NCI-H2081 (cell line): ENCODE measurements at places on chromosomes 13 and 19.

DNA sequence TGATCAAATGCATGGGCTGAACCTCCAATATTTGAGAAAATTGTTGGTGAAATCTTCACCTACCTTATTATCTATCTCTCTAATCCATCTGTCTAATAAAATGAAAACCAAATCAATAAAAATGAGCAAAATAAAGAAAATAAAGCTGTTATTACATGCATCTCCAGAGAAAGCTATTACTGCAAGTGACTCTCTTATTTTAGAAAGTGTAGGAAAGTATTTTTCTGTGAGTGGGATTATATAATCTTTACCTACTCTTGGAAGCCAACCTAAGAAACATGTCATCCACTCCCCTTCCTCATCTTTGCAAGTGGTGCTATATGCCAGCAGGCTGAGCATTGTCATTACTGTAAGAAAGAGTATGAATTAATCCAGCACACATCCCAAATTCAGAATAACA, 191.5 kb upstream of the RFC3 start:
- DNase-seq = no peak

GRCh38 chr19:23823952-23824389, 65.3 kb upstream of the ZNF681 start:
- DNase-seq = no peak

- no peak for DNase-seq
Observed at GRCh38 chr13:23411220-23411619, 22.3 kb downstream of the SACS start.

DNA sequence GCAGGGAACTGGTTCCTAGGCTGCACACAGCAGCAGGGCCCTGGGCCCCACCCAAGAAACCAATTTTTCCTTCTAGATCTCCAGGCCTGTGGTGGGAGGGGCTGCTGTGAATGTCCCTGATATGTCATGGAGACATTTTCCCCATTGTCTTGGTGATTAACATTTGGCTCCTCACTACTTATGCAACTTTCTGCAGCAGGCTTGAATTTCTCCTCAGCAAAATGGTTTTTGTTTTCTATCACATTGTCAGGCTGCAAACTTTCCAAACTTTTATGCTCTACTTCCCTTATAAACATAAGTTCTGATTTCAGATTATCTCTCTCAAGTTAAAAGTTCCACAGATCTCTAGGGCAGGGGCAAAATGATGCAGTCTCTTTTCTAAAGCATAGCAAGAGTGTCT, 310.2 kb upstream of the PCDH20 start:
- DNase-seq = no peak

- DNase-seq = no peak
Observed at GRCh38 chr13:24116131-24116530, 44.4 kb upstream of the SPATA13 start.

- DNase-seq = no peak
Observed at GRCh38 chr13:29418026-29418425, 177.5 kb downstream of the SLC7A1 start.

DNA sequence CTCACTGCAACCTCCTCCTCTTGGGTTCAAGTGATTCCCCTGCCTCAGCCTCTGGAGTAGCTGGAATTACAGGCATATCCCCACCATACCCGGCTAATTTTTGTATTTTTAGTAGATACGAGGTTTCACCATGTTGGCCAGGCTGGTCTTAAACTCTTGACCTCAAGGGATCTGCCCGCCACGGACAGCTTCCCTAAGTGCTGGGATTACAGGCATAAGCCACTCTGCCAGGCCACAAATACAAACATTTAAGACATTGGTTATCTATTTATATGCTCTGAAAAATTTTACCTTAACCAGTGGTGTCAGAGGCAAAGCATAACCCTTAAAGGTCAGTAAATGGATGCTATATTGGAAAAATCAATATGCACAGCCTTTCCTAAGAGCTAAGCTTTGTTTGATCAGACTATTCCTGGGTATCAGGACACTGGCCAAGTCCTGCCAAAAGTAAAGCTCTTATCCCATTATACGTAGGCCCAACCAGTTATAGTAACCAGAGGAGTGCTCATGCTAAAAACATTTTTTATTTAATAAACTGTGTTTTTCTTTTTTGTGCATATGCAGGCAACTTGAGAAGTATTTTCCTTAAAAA, 56.4 kb upstream of the STARD13 start:
- peak; percentile 22 for DNase-seq

- DNase-seq = no peak
Observed at GRCh38 chr19:40672573-40673299, 17.7 kb downstream of the NUMBL start.

DNA sequence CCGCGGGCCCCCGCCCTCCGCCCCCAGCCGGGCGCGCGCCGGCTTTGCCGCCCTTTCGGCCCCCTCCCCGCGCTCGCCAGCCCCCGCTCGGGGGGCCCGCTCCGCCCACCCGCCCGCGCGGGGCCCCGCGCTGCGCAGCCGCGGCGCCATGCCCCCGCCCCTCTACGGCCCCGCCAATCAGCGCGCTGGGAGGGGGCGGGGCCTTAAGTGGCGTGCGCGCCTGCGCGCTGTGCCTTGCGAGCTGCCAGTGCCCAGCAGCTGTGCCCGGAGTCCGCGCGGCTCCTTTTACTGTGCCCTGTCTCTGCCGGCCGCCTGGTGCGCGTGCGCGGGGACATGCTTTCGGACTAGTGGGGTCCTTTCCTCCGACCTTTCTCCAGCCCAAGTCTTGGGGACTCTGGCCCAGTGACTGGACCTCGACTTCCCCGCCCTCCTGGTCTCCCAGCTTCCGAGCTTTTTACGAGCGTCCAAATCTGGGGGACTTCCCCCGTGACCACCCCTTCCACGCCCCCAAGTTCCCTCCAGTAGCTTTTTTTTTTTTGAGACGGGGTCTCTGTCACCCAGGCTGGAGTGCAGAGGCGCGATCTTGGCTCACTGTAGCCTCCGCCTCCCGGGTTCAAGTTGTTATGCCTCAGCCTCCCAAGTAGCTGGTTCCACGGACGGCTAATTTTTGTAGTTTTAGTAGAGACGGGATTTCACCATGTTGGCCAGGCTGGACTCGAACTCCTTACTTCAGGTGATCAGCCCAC, at the start of gene MBD3:
Gene MBD3 (minus strand): TSS at position 111 of the 746 bp plus-strand sequence. CDS start 234 bp downstream, outside the sequence.
- DNase-seq = peak; percentile 92

GRCh38 chr19:10404888-10405820, 1.8 kb upstream of the CDC37 start:
- DNase-seq = no peak

- no peak for DNase-seq
Observed at GRCh38 chr19:22261596-22261995, 24.6 kb upstream of the ZNF729 start.

- no peak for DNase-seq
Observed at GRCh38 chr13:96690998-96691397, 303.3 kb downstream of the OXGR1 start.

- DNase-seq = no peak
Observed at GRCh38 chr19:41016488-41017071, 25.5 kb downstream of the CYP2B6 start.

DNA sequence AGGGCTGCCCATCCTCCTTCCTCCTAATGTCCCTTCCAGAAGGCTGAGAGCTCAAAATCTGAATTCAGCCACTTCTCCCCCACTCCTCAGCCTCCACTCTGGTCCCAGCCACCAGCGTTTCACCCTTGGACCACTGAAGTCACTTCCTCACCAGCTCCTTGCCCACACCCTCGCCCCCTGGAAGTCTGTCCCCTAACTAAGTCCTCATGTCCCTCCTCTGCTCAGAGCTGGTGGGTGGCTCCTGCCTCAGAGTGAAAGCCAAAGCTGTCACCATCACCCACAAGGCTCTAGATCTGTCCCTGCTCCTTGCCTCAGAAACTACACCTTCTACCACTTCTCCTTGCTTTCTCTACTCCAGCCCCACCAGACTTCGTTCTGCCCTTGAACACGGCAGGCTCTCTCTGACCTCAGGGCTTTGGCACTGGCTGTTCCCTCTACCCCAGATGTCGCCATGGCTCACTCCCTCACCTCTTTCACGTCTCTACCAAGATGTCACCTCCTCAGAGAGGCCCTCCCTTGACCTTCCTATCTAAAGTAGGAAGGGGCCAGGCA, 1.7 kb downstream of the ERCC1 start:
- no peak for DNase-seq

GRCh38 chr19:46980761-46981160, 38.9 kb upstream of the NPAS1 start:
- DNase-seq = no peak

GRCh38 chr19:5967994-5968430, 9.9 kb downstream of the RANBP3 start:
- peak; percentile 61 for DNase-seq

DNA sequence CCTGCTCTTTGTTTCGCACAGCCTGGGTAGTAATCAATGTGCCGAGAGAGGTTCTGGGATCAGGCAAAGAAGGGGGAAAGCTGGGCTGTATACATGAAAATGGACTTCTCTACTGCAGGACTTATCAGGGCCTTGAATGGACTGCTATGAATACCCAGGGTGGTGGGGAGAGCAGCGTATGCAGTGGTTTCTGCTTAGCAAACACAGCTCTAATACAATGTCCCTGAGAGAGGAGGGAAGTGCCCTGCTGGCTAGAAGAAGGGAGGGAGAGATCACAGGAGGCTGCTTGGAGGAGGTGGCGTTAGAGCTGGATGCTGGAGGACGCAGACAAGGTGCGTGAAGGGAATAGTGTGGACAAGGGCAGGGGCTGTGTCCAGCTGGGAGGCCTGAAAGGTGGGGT, 116.1 kb downstream of the PTPRS start:
- DNase-seq = no peak

- DNase-seq = peak; percentile 15
Observed at GRCh38 chr13:94479616-94480015, at the start of gene DCT. Gene DCT, minus strand, starts transcription at chr13:94479682. Its CDS starts 427 bp downstream, at chr13:94479255.

- DNase-seq = no peak
Observed at GRCh38 chr13:41056194-41056593, 5.1 kb upstream of the WBP4 start.

DNA sequence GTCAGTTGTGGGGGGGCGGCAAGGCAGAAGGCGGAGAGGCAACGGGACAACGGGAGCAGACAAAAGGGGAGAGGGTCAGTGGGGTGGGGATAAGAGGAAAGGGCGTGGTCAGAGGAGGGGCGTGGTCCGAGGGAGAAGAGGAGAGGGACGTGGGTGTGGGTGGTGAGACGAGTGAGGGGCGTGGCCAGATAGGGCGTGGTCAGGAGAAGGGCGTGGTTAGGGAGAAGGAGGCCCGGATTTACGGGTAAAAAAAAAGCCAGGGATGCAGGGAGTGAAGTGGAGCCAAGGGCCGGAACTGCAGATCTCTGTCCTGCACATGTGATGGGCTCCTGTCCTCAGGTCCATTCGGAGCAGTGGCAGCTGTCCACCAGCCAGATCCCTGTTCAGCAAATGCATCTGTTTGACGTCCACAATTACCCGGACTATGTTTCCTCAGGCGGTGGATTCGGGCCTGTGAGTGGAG, 21.5 kb downstream of the CPT1C start:
- DNase-seq = no peak

- no peak for DNase-seq
Observed at GRCh38 chr19:14425696-14426138, 6.6 kb upstream of the DDX39A start.

- no peak for DNase-seq
Observed at GRCh38 chr13:38543561-38543960, 143.3 kb upstream of the FREM2 start.

DNA sequence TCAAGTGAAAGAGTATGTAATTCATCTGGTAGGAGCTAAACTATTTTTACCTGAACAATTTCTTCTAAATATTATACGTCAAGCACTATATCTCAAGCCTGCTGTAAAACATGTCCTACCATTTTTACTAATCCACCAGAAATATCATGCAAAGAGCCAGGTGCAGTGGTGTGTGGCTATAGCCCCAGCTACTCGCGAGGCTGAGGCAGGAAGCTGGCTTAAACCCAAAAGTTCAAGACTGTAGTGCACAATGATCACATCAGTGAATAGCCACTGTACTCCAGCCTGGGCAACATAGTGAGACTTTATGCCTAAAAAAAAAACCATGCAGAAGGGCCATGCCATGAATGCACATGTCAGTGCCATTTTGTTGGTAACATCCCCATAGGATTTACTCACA, 20.7 kb upstream of the CLN5 start:
- no peak for DNase-seq

GRCh38 chr13:58795715-58796114, 1164.2 kb downstream of the PCDH17 start:
- no peak for DNase-seq

DNA sequence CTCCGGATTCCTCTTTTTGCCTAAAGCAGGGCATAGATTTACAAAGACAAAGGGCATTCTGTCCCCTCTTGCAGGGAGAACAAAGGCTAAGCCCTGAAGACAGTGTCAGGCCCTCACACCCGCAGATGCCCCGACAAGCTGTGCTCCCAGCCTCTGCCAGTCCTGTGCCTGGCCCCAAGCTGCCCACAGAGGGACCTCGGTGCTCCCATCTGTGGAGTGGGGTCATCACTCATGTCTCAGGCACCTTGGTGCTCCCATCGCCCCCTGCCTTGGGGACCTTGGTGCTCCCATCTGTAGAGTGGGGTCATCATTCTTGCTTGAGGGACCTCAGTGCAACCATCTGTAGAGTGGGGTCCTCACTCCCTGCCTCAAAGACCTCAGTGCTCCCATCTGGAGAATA, 24.3 kb downstream of the C13orf46 start:
- DNase-seq = no peak

DNA sequence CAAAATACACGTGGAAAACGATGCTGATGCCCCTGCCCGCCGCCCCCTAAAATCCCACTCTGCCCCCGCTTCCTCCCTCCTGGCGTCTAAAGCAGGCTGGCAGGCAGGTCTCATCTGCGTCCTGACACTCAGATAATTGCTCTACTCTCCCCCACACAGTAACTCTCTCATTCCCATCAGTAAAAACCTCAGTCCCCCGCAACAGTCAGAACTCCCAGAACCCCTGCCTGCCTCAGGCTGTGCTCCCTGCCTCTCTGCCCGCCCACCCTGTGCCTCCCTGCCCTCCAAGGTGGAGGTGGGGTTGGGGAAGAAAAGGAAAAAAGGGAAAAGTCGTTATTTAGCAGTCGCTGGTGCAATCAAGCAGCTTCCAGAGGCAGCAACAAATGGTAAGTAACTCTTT, 473.7 kb downstream of the EFNB2 start:
- no peak for DNase-seq

- no peak for DNase-seq
Observed at GRCh38 chr19:22617614-22618320, 16.4 kb upstream of the ZNF492 start.

DNA sequence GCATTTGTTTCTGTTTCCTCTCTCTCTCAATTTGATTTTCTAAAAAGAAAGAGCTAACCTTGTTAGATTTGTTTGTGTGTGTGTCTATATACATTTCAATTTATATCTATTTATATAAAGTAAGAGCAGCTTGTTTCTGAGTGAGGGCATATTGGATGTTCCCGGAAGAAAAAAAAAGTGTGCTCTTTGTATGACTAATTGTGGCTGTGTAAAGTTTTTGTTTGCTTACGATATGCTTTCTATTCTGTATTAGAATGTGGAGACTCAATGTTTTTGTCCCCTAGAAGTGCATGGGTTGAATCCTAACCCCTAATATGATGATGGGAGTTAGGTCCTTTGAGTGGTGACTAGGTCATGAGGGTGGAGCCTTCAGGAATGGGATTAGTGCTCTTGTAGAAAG, 66.6 kb upstream of the C1QTNF9B start:
- no peak for DNase-seq
